ENCODE measurements at places on chromosomes 3 and 15.

DNA sequence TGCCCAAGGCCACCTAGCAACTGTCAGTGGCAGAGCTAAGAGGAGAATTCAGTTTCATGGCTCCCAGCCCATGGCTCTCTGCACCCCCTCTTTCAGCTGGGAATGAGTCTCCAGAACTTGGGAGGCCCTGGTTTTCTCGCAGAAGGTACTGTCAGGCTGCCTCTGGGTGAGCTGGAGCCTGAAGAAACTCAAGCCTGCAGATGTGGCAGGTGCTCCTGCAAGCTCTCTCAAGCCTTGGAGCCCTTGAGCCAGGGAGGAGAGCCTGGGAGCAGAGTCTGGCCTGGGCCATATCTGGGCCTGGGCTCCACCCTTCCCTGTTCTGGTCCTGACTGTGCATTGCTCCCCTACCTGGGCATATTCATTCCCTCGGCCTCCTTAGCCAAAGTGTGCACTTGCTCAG, 74.4 kb upstream of the TLE3 start:
- no peak for DNase-seq

GRCh38 chr15:81492331-81492968, 118.4 kb upstream of the TMC3 start:
- DNase-seq = no peak

- no peak for DNase-seq
These were observed 13.5 kb downstream of the CCDC80 start for GRCh38 chr3:112627419-112627818.

DNA sequence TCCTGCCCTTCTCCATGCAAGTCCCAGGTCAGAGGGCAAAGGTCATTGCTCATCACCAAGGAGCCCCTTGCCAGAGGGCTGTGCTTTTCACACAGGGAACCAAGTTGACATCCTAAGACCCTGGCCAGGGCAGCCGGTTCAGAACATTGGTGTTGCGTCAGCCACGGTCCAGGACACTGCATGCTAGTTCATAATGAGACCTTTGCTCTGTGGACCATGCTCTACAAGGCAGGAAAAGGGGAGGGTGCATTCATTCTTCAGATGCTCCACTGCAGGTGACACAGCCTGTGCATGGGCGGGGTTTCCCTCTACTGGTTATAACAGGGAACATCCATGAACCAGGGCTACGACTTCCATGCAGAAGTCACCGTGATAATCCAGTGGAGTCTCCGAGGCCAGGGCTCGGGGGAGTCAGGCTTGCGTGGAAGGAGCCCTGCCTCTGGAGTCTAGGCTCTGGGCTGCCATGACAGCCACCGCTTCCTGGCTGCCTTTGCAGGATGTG, 81.6 kb downstream of the OCA2 start:
- no peak for DNase-seq

- no peak for DNase-seq
These were observed 6.0 kb downstream of the CLEC3B start for GRCh38 chr3:45032113-45032512.

GRCh38 chr3:31379598-31379997, 153.1 kb upstream of the STT3B start:
- DNase-seq = no peak

DNA sequence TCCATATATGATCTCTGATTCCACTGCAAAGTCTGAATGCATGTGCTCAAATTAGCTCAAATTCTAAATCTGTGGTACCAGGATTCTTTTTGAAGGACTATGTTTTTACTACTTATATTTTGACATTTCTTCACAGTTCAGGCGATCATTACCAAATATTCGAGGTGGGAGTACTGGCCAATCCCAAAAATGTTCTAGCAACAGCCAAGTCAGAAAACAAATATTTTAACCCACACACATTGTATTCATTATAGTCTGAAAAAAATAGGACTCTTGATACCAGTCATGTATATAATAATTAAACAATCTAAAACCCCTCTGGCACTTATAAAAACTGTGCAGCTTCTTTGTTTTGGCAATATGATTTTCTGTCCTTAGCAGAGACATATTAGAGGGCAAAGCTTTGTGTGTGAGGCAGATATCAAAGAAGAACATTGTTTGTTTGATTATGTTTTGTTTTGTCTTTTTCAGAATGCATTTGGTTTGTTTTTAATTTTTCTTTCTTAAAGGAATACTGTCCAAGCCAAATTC, 37.4 kb downstream of the FGF7 start:
- DNase-seq = no peak

DNA sequence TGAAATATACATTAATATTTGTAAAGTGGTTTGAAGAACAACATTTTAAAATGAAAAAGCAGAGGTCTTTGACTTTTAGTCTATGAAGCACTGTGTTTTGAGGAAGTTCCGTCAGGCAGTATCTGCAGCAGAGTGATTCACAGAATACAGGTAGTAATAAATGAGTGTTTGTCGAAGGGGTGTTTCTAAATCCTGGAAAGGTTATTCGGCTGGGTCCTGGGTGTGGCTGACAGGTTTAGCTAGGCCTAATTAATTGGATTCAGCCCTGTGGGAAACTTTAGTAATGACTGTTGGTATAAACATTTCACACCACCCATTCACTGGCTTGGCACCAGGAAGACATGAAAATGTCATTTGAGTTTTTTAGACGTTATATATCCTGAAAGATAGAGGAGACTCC, 51.3 kb downstream of the TIPARP start:
- no peak for DNase-seq

DNA sequence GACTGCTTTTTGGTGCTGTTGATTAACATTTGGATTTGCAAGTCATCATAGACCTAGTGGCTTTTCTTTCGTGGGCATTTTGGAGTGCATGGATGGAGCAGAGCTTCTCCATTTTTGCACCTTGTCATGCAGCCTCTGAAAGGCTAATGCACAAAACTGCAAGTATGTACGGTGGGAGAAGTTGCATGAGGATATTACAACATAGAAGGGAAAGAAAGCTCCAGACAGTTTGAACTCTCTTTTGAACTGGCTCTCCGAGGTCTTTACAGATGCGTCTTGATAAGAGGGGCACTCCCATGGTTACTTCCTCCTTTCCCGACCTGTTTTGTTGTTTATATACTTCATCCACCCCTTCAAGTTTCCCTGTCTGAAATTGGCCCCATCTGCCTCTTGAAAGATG, 147.1 kb upstream of the GBE1 start:
- DNase-seq = no peak

GRCh38 chr15:51969728-51970127, 1.9 kb downstream of the LEO1 start:
- no peak for DNase-seq

- no peak for DNase-seq
These were observed 3.0 kb downstream of the INKA1 start for GRCh38 chr3:49805897-49806701.

- no peak for DNase-seq
These were observed 30.0 kb downstream of the CHD2 start for GRCh38 chr15:92930054-92930621.

DNA sequence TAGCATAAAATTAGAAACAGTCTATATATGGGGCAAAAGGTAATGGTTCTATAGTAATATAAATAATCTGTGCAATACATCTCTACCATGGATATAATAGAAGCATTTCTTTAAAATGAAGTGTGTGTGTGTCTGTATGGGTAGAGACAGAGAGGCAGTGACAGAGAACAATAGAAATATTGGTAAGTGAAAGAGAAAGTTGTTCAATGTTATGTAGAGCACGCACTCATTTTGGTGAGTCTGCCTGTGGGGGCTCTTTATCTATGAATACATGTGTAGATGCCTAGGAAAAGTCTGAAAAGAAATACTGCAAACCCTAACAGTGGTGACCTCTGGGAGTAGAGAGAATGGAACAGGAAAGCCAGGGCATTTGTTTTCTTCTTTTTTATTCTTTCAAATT, 182.6 kb downstream of the STAC start:
- DNase-seq = no peak

DNA sequence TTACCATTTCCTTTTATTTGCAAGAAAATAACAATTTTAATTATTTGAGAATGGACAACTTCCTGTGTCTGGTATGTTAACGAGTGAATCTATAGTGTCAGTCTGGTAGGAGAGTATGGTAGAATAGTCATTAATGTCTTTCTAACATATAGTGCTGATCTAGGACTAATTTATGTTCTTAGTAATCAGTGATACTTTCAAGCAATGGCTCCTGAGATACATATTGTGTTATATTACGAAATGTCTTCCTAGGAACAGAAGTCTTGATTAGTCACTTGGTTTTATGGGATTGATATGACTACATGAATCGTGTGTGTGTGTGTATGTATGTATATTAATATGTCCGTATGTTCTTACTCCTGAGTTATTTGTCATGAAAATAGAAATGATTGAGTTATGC, 66.6 kb upstream of the PAQR5 start:
- no peak for DNase-seq

DNA sequence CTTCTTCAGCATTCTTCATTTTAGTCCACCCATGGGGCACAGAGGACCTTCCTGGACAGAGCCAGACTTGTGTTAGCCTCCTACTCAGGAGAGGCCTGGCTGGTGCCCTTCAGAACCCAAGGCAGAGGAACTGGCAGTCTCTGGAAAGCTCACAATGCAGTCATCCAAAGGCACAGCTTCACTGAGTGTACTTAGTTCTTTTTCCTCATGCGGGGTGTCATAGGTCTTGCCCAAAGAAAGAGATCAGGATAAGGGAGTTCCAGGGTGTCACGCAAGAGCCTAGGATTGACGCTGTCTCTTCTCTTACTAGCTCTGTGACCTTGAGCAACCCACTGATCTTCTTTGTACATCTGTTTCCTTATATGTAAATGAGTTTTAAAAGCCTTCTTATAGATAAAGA, 58.7 kb downstream of the CD200 start:
- no peak for DNase-seq

GRCh38 chr3:72100601-72101187, 315.7 kb upstream of the PROK2 start:
- peak; percentile 49 for DNase-seq

DNA sequence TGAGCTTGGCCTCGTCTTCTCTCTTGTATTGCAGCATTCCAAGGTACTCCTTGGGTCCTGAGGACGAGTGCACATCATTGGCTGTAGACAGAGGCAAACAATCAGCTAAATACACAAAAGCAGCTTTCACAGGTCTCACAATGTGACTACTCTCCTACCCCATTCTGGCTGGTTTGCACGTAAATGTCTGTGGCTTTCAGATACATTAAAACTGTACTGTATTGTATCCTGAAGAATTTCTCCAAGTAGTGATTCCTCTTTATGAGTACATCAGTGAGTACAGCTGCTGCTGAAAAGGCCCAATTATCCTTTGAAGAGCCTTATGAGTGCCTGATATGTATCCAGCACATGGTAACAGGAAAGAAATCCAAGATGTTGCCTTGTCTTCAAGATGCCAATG, 22.0 kb upstream of the GNB5 start:
- no peak for DNase-seq

DNA sequence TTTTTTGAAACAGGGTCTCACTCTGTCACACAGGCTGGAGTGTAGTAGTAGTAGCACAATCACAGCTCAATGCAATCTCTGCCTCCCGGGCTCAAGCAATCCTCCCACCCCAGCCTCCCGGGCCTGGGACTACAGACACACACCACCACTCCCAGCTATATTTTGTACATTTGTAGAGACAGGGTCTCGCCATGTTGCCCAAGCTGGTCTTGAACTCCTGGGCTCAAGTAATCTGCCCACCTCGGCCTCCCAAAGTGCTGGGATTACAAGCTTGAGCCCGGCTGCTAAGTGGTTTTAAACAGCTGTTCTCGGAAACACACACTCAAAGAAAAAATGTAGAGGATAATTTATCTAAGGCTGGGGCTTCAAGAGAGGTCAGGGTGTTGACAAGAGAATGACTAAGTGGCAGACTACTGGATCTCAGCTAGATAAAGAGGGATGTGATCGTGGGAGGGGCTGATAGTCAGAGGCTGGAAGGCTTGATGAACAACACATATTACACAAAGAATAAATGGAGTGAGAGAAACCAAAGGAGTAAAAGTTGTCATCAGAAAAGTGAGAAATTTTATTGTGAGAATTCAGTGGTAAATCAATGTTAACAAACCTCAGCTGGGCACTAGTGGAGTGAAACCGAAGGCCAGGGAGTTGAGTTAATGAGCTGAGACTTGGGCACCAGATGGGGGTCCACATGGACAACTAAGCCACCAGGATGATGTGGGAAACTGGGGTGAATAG, 6.7 kb downstream of the CCR5AS start:
- DNase-seq = no peak

- no peak for DNase-seq
These were observed 80.2 kb downstream of the ZNF280D start for GRCh38 chr15:56653107-56653506.
